ENCODE measurements at places on chromosomes 2 and 18.

DNA sequence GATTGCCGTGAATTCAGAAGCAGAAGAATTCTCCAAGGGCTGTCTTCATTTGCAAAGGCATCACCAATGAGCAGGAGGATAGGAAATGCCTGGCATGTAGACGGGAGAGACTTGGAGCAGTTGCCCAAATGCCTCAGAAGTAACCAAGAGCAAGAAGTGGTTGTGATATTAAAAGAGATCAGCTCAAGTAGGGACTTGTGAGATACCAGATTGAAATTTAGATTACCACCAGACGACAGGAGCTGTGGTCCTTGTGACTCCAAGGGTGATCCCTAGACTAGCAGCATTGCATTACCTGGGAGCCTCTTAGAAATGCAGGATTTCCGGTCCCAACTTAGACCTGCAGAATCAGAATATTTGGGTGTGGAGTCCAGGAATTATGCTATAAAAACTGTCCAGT is 228.6 kb upstream of the EPAS1 start:
- no peak for DNase-seq

- no peak for DNase-seq
These were observed 155.5 kb downstream of the MYT1L start for GRCh38 chr2:2175381-2176090.

GRCh38 chr2:122519821-122520611 is 764.6 kb downstream of the TSN start:
- no peak for DNase-seq

DNA sequence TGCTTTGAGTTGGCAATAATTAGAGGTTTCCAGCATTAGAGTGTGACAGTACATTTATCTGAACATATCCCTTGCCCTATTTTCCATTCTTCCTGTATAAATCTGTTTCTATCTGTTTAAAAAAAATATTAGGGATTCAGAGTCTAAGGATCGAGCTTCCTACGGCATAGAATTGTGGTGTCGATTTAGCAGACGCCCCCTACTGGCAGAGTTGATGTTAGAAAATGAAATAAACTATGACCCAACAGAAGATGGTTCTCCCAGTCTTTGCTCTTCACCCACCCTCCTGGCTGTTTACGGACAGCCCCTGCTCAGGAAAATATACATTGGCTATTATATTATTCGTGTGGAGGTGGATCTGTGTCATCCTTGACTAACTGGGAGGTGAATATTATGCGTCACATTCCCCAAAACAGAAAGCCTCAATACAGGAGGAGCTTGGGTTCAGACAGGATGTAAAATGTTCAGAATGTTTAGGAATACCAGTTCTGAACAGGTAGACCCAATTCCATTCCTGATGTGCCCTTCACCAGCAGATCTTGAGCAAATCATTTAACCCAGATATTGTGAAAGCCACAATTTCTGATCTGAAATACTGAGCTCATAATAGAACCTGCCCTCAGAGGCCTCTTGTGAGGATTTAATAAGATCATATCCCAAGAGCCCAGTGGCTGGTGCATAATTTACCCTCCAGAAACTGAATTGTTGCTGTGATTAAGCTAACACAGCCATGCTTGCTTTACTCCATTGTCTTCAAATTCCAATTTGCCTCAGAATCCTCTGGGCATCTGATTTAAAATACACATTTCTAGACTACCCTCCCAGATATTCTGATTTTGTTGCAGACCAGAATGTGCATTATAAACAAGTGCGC is 10.8 kb upstream of the ERMN start:
- DNase-seq, result peak; percentile 28

DNA sequence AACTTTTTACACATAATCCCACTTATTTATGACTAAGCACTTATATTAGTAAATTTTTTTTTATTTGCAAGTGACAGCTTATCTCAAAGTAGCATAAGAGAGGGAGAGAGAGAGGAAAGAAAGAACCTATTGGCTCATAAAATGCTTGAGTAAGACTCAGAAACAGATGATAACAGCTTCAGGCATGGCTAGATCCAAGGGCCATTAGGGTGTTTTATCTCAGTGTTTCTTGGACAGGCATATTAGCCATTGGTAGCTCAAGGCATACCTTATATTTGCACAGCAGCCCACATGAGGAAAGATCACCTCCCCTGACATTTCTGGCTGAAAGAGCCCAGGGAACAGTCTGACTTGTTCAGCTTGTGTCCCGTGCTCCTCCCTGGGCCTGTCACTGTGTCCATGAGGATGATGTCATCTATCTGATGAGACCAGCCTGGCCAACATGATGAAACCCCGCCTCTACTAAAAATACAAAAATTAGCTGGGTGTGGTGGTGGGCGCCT is 64.4 kb downstream of the IL1R2 start:
- no peak for DNase-seq

DNA sequence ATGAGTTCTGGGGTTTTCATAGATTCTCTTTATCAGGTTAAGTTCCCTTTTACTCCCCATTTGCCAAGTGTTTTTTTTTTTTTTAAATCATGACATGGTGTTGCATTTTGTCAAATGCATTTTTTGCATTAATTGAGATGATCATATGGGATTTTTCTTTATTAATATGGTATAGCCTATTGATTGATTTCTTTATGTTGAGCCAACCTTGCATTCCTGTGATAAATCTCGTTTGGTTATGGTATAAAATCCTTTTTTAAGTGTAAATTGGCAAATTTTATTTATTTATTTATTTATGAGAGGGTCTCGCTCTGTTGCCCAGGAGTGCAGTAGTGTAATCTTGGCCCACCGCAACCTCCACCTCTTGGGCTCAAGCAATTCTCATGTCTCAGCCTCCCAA is 81.5 kb upstream of the ACVR1 start:
- no peak for DNase-seq

DNA sequence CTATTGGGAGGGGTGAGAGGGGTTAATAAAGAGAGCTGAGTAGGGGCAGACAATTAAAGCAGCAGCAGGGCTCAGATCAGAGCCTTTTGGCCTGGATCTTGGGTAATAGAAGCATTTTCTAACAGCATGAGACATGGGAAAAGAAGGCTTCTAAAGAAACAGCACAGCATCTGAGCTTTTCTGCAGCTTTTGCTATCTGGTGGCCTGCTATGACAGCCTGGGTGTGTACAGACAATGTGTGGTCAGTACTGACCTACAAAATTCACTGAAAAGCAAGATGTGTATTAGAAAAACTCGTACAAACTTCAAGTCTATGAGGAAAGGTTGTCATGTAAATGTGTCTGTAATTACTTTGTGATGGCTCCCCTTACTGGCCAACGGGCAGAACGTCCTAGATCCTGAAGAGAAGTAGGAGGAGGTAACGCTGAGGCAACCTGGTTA is 95.6 kb downstream of the GALNT3 start:
- DNase-seq, result peak; percentile 91

GRCh38 chr2:96374211-96374951 is 38.8 kb downstream of the NCAPH start:
- DNase-seq, result peak; percentile 86

GRCh38 chr2:67923696-67924095 is 139.1 kb downstream of the C1D start:
- peak; percentile 40 for DNase-seq

- no peak for DNase-seq
These were observed 94.3 kb upstream of the GLI2 start for GRCh38 chr2:120641366-120641771.

- no peak for DNase-seq
These were observed 28.2 kb upstream of the ZC3H15 start for GRCh38 chr2:186457908-186458307.

DNA sequence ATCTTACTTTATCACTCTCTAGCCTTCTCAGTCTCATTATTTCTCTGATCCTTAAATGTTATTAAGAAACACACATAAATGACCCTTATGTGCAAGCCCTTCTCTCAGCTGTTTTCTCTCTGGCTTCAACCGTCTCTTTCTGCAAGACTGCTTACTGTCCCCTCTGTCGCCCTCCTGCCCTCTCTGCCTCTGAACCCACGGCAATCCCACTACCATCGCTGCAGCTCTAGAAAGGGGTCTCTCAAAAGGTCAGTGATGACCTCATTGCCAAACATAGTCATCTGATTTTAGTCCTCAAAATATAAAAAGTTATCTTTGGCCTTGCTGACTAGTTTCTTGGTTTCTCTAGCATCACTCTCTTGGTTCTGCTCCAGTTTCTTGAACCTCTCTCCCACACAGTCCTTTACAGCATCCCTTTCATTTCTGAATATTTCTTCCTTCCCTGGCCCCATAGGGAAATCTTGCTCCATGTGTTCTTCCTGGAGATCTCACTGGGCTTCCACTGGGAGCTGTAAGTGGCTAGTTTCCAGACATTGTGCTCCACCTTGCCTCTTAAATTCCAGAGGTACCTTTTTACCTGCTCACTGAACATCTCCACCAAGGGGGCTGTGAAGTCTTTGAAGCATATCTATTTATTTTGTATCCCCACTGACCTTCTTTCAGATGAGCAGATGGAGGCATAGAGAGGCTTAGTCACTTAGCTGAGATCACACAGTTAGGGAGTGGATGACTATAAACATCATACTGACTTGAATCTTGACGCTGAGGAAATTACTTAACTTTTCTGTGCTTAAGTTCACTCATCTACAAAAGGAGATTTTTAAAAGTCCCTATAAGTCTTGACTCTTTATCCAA is 96.2 kb downstream of the PDE1A start:
- no peak for DNase-seq

- no peak for DNase-seq
These were observed 72.6 kb downstream of the TXNL1 start for GRCh38 chr18:56565551-56566345.

DNA sequence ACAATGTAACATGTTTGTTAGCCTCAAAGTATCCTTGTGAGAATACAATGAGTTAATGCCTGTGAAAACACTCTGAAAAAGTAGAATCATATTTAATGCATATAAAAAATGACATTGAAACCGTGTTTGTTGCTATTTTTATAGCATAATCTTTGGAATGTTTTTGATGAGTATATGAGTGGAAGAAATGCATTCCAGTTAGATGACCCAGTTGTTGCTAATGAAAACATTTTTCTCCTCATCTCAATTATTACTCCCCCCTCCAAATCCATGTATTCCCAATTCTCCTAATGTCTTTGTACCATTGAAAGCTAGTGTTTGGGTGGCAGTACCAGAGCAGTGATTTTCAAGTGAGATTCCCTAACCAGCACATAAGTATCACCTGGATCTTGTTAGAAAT is 67.1 kb upstream of the DSEL start:
- DNase-seq, result no peak

DNA sequence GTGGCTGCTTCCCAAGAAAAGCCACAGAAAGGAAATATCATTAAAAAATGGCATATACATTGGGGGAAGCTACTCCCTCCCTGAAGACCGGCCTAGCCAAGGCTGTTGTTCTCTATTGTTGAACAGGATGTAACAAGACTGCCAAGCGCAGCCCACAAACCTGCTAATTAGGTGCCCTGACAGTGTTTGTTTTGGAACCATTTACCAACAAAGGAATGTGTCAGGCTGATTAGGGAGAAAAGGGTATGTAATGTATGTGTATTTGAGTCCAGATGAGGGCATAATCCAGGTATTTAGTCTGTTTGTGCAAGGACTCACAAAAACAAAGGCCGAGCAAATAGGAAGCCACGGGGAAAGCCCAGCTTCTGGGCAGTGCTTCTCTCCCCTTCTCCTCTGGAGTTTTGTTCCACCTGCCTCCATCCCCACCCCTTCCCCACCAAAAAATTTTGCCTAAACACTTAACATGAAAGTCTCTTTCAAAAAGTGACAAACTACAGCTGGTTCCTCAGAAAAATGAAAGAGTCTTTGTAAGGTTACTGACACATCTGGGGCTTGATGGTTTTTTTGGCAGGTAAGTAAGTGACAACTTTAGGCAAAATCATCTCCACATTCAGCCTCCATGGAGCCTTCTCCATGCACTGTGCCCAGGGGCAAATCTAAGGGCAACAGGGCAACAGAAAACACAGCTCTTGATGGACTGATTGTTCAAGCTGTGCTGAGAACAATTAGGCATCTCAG is 78.3 kb upstream of the FZD5 start:
- peak; percentile 94 for DNase-seq

DNA sequence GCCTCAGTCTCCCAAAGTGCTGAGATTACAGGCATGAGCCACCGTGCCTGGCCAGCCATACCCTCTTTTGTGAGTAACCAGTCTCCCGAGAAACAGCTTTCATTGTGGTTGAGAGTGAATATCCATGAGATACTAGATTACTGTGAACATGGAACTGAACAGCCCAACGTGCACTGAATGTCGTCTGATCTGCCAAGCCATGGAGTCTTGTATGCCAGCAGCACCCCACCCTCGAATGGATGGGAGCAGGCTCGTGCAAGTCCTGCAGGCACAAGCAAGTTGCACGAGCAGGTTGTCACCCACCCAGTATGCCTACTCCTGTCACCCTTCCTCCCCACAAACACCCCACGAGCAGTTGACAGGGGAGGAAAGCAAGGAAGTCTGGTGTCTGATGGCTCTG is 36.5 kb upstream of the TFCP2L1 start:
- DNase-seq, result no peak

DNA sequence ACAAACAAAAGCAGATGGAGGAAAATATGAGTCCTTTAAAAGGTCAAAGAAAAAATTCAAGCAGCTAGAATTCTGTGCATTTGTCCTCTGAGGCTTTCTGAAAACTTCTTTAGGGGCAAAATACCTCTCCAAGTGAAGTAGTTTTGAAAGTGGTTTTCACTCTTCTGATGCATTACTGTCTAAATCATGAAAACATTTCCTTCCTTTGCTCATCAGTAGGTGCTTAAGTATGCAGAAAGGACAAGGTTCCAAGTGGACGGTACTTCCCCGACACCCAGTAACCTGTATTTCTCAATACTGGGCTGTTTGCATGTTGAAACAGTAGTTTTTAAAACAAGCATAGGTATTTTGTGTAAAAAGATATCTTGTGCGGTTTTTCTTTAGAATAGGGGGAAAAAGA is 189.1 kb upstream of the ERBB4 start:
- DNase-seq, result no peak

DNA sequence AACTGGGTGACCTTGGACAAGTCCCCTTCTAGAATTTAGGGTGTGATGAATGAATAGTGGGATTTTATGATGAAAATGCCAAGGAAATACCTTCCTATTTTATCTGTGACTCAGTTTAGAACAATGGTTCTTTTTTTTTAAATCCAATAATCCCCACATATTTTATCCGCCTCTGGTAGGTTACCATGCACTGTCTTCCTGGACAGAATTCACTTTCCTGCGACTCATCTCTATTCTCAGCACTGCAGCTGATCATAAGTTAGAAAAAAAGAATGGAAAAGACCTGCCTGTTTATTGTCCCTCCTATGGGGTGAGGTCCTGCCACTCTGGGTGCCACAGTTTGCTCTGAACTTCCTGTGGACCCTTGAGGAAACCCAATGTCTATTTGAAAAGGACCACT is 73.1 kb downstream of the IRS1 start:
- DNase-seq, result no peak

- DNase-seq, result no peak
These were observed 454.9 kb downstream of the LPIN1 start for GRCh38 chr2:12201369-12201768.

GRCh38 chr2:192286093-192286701 is 91.5 kb upstream of the TMEFF2 start:
- DNase-seq, result peak; percentile 71

DNA sequence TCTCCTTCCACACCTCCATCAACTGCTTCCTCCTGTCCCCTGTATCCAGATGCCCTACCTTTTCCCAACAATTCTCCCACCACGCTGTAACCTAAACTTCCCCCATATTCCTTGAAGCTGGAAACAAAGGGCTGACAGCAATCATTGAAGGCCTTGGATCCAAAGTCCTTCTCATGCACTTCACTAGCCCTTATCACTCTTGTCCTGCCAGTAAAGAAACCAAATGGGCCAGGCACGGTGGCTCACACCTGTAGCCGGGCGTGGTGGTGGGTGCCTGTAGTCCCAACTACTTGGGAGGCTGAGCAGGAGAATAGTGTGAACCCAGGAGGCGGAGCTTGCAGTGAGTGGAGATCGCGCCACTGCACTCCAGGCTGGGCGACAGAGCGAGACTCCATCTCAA is 11.9 kb upstream of the ADNP2 start:
- DNase-seq, result no peak

Data from NCI-H748 treated with DMSO at 0.1 percent for 48 hours (cell line).